ENCODE measurements at places on chromosomes 16 and 17.
A peak's percentile ranks its signal among the peaks of the same experiment; 100 is the strongest.

DNA sequence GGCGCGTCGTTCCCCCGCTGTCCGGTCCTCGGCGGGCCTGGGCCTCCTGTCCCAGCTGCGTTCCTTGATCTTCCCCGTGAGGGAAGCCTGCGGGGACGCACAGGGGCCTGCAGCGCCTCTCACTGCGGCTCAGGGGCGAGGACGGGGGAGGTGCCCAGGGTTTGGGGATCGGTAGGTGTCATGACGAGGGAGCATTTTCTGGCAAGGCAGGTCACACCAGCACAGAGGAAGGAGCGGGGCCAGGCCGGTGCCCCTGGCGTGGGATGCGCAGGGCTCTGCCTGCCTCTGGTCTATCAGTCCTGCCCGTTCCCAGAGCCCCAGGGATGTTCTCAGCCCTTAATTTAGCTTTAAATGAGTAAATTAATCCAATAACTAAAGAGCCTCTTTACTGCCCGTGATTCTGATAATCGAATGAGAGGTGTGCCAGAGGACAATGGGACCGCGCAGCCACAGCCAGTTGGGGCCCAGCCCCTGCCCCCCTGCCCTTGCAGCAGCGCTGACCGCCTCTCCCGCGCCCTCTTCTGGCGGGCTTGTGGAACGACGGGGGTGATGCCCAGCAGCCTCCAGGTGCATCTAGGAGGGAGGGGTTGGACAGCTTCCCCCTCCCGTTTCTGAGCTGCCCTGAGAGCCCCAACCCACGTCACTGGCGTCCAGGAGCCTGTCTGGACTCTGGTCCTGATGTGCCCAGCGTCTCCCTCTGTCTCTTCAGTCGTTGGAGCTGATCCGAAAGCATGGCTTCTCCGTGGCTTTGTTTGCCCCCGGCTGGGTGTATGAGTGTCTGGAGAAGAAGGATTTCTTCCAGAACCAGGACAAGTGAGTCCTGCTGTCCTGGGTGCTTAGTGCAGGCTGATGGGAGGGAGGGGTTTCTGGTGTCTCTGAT is 7.9 kb downstream of the ENGASE start:
- no peak for DNase-seq

DNA sequence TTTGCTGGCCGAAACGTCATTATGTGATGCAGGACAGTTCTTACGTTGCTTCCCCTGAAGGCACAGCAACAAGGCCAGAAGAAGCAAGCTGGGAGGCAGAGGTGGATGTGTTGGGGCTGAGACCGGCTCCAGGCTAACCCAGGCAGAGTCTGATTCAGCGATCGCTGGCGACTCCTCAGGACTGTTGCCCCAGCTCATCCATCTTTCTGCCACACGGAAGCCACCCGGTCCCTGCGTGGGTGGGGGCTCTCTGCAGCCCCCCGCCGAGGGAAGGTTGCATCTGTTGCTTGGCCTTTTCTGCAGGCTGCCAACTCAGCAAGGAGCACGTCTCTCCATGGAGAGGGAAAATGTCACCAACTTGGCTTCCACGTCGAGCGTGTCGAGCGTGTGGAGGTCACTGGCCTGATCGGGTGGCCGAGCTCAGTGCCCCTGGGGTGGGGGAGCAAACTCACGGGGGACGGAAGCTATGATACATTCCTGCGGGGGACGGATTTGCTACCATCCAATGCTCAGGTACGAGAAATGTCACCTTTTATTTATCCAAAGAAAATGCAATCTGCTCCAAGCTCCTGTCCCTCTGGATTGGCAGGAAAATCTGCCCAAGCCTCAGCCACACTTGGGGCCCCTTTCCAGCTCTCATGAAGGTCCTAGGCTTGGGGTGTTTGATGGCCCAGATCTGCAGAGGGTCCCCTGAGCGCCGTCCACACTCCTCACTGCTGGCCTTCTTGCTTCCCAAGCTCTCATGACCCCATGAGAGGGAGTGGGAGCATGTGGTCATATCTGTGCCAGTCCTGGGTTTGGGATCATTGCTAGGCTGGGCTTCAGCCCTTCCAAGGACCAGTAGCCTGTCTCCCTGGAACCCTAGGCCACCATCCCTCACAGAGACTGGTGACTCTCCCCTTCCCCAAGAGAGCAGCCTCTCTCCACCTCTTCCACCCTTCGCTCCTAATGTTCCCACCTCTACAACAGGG is 69.4 kb downstream of the RPH3AL start:
- DNase-seq, result no peak

GRCh38 chr17:142102-142661 is 4.8 kb downstream of the SCGB1C2 start:
- DNase-seq, result no peak

DNA sequence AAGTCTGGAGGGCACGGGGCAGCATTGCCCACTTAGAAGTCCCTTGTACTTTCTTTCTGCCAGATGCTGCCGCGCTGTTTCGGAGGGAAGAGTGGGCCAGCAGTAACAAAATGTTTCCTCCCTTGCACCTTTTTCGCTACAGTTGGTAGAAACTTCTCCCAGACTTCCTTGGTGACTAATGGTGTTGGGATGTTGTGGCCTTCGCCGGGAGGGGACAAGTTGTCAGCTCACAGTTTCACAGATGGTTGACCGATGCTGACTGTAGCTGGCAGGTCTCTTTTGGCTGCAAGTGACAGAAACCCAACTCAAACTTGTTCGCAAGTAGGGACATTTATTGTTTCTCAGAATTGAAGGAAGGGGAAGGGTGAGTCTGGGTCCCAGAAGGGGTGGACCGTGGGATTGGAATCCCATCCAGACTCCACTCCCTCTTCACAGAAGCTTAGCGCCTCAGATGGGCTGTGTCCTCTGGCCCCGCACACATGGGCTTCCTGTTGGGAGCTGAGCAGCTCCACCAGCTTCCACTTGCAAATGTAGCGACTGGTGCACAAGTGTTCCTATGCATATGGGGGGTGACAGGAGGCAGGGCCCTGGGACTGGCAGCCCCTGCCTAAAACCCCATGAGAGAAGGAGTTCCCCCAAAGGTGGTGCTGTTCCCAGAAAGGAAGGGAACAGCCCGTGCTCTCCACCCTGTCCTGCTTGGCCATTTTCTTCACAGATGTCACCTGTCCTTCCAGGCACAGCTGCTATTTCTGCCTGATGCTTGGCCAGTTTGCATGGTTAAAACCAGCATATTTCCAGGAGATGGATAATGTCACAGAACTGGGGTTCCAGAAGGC is 30.9 kb upstream of the RPRML start:
- DNase-seq, result no peak

GRCh38 chr16:69469807-69470561 is 45.6 kb downstream of the CYB5B start:
- DNase-seq, result no peak

- no peak for DNase-seq
Observed at GRCh38 chr16:30786936-30787612, at the start of gene ZNF629. TSS of gene ZNF629 (minus strand) at chr16:30787205. CDS start at chr16:30784482, 2,723 bp downstream.

- DNase-seq, result no peak
Observed at GRCh38 chr16:12744860-12745259, 58.8 kb downstream of the CPPED1 start.

DNA sequence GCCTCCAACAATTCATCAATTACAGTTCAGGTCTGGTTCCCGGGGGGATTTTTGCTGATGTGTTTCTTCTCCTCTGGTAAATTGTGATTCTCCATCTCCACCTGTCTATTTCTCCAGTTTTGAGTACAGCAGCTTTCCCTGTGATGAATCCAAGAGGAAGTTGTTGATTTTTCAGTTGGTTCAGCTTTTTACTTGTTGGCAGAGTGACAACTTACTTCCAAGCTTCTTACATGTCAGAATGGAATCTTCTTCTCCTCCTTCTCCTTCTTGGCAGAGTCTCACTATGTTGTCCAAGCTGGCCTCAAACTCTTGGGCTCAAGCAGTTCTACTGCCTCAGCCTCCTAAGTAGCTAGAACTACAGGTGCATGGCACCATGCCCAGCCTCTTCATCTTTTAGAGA is 33.4 kb upstream of the TMEM92 start:
- no peak for DNase-seq

- peak; percentile 19 for DNase-seq
Observed at GRCh38 chr17:59707971-59708430, 547 bp downstream of the VMP1 start.

DNA sequence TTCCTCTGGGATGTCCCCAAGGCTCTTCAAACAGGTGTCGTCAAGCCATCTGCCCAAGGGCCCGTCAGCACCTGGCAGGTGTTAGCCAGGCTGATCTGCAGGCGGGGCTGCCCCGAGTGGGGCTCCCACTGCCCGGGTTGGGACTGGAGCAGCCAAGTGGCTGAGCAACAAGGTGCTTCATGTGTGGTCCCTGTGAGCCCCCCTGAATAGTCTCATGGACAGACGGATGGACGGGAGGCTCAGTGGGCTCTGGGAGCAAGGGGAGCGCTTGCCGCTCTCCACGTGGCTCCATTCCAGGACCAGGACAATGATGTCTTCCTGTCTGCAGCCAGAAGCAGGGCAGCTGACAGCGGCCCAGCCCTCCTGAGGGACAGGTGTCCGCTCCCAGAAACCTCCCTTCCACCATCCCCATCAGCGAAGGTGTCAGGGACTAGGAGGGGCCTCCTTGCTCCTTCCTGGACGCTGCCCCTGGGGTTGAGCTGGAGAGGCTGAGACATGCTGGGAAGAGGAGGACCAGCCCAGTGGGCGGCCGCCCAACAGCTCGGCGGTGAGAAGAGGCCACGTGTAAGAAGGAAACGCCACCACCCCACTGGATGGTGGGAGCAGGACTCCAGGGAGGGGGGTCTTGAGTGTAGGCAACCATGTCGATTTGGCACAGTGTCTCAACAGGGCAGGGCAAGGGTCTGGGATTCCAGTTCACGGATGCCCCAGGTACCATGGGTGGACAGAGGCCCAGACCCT is 9.6 kb downstream of the SNAI3 start:
- no peak for DNase-seq

All from stromal cell of bone marrow (primary cell).